ENCODE measurements at places on chromosomes 16 and 17.

DNA sequence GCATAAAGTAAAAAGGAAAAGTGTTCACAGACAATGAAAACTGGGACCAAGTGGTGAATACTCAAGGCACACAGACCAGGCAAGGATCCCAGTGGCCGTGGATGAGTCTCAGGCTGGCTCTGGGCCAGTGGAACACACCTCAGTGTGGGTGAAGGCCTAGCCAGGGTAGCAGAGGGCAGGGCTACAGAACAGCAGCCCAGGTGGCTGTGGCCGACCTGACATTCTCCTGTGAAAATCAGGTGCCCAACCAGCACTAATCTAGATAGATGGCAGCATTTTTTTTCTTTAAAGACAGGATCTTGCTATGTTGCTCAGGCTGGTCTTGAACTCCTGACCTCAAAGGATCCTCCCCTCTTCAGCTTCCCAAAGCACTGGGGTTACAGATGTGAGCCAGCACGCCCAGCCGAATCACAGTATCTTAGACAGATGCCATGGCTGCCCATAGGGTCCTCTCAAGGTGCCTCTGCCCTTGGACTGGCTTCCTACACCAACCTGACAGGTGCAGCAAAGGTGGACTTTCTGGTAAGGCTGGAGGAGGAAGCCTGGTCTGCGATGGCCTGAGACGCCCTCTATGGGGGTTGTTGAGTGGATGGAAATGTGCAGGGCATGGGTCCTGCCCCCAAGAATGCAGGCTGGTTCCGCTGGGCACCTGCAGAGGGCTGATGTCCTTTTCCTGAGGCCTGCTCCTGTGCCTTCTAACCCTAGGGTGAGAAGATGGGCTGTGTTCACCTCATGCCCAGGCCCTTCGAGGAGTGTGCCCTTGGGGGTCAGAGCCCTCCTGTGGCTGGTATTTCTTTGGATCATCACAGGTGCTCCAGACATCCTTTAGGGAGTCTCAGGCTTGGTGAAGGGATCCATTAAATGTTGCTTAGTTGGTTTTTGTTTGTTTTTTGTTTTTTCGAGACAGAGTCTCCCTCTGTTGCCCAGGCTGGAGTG is 3.8 kb upstream of the P4HB start:
- no peak for DNase-seq

- no peak for DNase-seq
Observed at GRCh38 chr17:62648251-62648955, 20.9 kb downstream of the MRC2 start.

DNA sequence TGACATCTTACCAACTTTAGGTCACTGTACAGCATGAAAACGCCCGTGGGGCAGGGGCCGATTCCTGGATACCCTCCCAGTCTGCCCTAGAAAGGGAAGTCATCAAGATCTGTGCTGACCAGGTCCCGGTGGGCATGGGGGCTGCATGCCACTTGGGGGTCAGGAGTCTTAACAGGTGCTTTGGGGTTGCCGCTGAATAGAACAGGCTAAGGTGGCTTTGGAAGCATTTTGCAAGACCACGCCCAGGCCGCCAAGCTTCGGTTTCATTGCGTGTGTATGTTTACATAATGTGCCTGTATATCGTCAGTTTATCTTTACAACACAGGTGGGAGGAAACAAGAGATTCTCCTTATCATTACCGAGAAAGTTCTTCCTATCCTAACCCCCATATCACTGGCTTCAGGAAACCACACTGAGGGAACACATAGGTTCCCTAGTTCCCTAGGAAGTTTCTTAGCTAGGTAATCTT is 13.3 kb upstream of the USP36 start:
- no peak for DNase-seq

GRCh38 chr16:22329199-22329695 is 32.0 kb downstream of the POLR3E start:
- no peak for DNase-seq

DNA sequence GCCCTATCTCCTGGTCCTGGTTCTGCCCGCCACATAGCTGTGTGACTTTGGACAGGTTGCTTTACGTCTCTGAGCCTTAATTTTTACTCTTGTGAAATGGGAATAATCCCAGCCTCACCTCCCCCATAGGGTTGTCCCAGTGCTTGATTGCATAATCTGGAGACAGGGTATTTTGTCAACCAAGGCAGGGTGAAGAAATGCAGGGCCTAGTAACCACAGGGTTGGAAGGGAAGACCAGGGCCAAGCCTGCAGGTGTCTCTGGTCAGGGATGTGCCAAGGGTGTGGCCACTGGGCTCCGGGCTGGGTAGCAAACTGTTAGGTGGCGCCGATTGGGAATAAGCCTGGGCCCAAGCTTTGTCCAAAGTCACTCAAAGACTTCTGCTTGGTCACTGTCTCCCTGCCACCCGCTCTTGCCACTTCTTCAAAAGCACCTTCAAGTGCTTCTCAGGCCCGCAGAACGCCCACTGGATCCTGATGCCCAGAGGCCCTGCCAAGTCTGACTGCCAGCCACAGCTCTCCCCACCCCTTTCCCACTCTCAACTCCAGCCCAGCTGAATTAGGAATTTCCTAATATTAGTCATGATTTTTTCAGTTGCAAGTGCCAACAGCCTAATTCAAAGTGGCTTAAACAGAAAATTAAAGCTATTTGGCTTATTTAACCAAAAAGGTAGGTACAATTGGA is 20.6 kb upstream of the COL1A1 start:
- no peak for DNase-seq

DNA sequence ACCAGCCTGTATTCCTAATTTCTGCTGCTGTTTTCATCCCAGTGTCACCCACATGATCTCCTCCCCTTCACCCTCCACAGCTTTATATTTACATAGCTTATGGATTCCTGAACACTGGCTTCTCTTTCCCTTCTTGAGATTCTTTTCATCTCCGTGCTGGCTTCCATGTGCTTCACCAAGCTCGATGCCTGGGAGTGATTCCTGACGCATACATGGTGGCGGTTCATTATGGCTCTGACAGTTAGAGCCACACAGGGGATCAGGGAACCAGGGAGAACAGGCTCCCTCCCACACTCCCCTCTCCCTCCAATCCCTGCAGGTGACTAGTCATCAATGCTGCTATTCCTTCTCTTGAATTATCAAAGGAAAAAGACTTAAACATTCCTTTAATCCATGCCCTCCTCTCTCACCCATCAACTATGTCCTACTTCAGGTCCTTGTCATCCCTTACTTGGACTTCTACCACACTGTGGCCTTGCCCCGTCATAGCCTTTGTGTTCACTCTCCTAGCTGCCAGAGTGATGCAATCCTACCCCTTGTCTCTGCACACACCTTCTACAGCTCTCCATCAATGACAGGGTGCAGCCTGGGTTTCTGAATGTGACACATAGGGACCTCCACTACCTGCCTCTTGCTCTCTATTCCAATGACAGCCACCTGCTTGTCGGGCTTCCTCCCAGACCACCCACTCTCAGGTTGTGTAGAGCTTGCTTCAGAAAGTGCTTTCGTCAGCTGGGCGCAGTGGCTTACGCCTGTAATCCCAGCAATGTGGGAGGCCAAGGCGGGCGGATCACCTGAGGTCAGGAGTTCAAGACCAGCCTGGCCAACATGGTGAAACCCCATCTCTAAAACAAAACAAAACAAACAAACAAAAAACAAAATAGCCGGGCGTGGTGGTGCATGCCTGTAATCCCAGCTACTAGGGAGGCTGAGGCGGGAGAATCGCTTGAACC is 43.6 kb downstream of the MYH13 start:
- no peak for DNase-seq

- DNase-seq, result no peak
Observed at GRCh38 chr17:81103379-81103778, 61.9 kb upstream of the PVALEF start.

GRCh38 chr16:68434624-68435210 is 13.6 kb downstream of the SMPD3 start:
- no peak for DNase-seq

Measured in anterior cingulate cortex (tissue), 58 donors.